ENCODE measurements at places on chromosomes 2 and 18.

- DNase-seq, result no peak
These were observed 134.5 kb downstream of the NBAS start for GRCh38 chr2:15426606-15427005.

DNA sequence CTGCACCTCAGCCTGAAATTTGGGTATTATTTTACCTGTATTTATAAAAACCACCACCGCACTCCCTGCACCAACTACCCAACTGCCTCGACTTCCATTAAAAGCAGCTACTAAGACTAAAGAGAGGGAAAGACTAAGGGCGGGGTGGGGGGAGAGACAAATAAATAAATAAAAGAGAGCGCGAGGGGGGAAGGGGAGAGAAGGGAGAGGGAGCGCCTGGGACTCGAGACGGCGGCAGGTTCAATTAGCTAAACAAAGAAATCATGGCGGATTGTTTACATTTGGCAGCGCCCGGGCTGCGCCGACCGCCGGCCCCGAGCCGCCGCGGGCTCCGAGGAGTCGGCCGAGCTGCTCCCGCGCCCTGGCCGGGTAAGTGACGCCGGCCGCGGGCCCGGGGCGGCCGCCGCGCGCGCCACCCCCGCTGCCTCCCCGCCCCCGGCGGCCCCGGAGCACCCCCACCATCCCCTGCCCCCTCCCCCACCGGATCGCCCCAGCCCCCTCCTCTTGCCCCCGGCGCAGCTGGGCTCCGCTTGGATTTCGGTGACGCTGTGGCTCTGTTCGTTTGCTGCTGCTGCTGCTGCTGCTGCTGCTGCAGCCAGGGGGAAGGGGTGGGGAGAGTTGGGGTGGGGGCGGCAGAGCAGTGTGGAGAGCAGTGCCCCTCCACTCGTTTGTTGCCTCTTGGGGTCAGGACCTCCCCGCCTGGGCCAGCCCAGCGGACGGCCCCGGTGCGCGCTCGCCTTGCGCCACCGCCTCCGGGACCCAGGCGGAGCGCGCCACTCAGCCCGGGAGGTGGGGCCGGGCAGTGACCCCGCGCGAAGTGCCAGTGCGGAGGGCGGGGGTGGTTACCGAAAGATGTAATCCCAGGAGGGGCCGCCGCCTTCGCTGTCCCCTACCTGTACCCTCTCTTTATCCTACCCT, 187.2 kb upstream of the FANCL start:
- DNase-seq, result peak; percentile 30

DNA sequence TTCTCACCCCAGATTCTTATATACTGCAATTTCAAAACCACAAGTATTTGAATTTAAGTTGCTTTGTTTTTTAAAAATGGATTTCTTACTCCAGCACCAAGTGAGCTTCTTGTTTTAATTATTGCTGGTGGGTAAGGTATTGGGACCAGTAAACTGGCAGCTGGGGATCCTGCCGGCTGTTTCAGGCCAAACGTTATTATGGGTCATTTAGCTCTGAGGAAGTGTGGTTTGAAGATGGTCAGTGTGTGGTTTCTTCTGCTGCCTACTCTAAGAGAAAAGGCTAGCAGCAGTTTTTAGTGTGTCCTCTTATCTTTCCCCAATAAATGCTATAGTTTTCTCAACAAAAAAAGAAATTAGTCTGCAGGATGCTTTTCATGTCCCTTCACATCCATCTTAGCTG, 30.6 kb downstream of the CFAP221 start:
- no peak for DNase-seq

DNA sequence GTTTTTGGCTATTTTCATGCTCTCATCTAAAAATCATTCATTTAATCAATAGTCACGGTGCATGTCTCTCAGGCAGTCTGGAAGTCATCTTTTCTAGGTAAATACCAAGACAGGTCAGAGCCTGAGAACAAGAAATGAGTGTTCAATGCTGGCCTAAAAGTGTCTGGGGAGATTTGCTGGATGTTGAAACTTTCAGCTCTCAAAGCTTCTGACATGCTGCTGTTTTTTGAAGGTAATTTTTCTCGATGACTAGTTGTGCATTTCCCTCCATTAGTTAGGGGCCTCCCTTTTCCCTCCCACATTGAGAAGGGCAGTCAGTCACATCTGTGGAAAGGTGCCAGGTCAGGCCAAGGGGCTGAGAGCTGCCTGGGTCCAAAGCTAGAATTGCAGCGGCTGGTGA, 115.6 kb downstream of the LPIN1 start:
- DNase-seq, result no peak

- DNase-seq, result no peak
These were observed 11.3 kb upstream of the GRP start for GRCh38 chr18:59208602-59209125.

GRCh38 chr2:212547716-212548454, 9.3 kb upstream of the ERBB4 start:
- no peak for DNase-seq

DNA sequence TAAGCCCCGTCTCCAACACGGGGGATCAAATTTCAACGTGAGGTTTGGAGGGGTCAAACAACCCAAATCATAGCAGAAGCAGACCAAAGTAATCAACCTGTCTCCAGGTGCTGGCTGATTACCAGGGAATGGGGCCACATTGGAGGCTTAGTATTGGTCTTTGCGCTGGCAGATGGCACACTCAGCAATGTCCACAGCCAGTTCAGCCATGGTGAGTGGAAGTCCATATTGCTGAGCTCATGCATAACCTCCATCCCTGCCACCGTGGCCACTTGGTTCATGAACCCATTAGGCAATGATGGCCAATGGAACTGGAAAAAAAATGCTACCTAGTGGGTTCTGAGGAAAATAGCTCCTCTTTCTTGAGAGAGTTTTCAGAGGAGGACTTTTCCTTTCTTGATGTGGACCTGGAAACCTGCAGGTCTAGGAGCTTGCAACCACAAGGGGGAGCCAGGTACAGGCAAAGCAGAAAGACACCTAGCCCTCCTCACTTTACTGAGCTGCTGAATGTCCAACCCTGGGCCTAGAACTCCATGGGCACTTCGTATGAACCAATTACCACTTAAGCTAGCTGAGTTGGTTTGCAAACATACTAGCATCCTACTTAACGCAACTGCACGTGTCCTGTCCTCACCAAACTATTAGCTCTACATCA, 128.0 kb upstream of the GYPC start:
- DNase-seq, result no peak

DNA sequence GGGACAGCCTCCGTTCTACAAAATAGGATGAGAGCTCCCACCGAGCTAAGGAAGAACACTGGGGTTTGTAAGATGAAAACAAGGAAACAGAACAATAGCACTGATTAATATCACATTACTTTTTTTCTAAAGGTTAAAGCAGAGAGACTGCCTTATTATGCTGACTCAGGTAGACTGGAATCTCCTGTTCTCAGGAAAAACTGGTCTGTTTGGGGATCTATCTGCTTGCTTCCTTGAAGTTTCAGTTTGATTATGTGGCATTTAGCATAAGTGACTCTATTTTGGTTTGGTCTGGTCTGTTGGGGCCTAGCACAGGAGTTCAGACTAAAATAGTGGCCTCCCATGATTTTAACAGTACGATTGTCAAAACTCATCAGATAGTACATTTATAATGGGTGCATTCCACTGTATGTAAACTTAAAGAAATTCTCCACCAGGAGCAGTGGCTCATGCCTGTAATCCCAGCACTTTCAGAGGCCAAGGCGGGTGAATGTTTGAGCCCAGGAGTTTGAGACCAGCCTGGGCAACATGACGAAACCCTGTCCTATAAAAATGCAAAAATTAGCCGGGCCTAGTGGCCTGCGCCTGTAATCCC, 64.1 kb upstream of the NDUFV2 start:
- DNase-seq, result no peak

DNA sequence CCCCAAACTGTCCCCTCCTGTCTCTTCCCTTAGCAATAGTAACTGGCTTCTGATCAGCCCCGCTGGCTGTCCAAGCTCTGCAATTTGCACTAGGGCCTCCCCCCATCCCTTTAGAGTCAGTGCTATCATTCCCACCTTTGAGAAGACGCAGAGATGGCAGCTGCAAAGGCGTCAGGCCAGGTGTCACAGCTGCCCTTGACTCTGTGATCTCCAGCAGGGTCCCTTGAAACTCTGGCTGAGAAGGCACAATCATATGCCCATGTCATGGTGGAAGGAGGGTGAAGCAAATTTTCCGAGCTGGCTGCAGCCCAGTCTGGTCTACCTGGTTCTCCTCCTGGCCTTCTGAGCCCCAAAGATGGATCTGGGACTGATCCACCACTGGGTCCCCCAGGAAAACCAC, 49.2 kb upstream of the TEX51 start:
- DNase-seq, result no peak

DNA sequence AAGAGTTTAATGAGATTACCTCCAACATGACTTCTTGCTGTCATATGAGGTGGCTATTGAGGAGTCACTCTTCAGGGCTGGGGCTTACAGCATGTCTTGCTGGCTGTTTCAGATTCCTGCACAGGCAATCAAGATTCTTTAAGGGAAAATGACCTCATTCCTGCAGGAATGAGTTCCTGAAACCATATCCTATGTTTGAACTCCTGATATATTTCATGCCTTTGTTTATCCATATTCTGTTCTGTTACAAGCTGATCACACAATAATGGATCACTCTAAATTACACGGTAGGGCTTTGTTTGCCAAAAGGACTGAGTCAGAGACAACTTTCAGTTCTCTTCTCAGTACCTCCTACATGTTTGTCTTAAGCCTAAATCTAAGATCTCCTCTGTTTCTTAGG, 879.8 kb upstream of the PIK3C3 start:
- no peak for DNase-seq

- no peak for DNase-seq
These were observed 180.9 kb upstream of the HS6ST1 start for GRCh38 chr2:128499367-128500137.

DNA sequence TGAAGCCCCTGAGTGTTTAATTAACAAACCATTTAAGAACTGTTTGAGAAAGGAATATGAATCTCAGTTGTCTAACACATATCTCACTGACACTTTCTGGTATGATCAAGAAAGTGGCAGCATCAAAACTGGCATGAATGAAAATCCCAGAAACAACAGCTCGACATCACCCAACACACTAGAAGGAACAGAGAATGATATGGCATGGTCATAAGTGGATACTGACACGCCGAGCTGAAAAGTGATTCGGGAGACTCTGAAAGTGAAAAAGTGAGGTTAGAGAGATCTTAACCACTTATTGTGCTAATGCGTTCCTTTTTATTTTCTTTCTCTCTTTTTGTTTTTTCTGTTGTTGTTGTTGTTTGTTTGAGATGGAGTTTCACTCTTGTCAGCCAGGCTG, 37.9 kb downstream of the MRPL35 start:
- DNase-seq, result no peak

DNA sequence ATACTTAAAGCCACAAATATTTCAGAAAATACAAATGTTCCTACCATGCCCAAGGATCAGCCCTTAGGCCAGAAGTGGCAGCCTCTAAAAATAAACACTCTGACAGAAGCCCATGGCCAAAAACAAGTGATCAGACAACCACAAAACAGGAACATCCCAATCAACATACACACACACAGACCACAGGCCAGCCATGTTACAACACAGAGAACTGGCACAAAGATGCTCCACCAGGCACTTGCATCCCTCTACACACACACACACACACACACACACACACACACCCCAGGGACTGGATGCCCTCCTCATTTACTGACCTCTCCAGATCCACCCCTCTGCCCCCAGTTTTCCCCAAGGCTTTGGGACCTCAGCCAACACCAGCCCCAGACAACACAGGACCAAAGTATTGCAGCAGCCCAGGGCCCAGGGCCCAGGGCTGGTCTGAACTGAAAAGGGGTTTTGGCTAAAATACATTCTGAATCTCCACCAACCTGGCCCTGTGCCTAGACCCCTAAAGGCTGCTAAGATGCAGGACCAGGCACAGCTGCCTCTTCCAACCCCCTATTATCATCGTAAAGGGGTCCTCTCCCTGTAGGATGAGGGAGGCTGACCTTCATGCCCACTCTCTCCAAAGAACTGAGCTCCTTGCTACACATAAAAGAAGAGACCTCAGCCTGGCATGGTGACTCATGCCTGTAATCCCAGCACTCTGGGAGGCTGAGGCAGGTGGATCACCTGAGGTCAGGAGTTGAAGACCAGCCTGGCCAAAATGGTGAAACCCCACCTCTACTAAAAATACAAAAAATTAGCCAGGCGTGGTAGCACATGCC, 151.4 kb downstream of the TNS1 start:
- no peak for DNase-seq

DNA sequence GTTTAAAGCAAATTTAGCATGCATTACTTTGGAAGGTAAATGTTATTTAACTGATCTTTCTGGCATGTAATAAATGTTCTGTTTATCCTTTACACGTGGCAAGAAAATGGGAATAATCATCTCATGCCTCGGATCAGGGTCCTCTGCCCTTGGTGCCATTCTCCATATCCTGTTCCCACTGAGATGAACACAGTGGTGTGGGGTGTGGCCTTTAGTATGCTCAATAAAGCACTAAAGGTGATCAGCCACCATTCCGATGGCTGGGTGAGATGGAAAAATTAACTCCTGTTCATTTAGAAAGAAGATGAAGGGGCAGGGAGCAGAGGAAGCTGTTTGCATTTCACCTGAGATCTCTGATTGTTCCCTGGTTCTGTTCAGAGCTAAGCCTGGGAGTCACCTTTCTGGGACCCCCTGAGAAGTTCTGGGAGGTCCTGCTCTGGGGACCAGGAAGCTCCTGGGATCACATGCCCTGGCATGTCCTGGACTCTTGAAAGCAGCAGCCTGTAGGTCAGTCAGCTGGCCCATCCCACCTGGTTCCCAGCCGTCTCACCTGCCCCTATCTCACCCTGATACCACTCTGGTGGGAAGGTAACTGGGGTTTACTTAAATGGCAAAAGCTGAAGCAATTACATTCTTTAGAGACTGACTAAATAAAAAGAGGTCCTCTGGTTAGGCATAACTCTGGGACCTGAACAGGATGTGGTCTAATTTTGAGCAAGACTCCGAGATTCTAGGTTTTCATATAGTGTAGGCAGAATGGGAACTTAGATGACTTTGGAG, 288.9 kb upstream of the EPAS1 start:
- DNase-seq, result no peak

- DNase-seq, result no peak
These were observed 335.3 kb downstream of the TNS1 start for GRCh38 chr2:217667512-217667911.

DNA sequence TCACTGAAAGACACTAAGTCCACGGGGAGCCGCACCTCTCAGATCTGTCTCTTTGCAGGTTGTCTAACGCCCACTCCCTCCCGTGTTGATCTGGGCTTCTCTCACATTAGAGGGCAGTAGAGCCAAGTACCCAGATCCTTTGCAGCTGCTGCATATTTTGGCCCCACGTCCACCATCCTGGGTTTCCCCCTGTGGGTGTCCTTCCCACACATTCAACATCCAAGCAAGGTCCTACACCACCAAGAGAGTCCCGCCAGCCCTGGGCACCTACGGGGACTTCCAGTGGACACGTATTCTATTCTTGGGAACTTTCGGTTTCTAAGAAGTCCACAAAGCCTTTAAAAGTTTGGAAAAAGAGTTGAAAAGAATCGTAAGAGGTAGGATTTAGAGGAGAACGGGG, 116.6 kb downstream of the ATL2 start:
- DNase-seq, result no peak

- DNase-seq, result no peak
These were observed 71.7 kb upstream of the SKOR2 start for GRCh38 chr18:47323158-47323557.

GRCh38 chr18:2368102-2368501, 203.2 kb downstream of the METTL4 start:
- DNase-seq, result no peak
